ENCODE measurements at places on chromosomes 16 and 17.
A peak's percentile ranks its signal among the peaks of the same experiment; 100 is the strongest.

DNA sequence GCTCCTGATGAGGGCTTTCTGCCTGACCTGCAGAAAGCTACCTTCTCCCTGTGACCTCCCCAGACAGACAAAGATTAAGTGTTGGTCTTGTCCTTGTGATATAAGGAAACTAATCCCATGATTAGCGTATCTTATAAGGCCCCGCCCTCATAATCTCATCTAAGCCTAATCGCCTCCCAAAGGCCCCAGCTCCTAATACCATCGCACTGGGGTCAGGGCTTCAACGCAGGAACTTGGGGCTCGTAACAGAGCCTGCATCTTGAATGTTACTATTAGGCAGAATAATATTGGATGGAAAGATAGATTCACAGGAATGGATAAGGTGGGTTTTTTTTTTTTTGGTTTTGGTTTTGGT, 78.9 kb downstream of the C16orf95 start:
- no peak for DNase-seq

- no peak for DNase-seq
These were observed 7.2 kb upstream of the SETD6 start for GRCh38 chr16:58507963-58508670.

DNA sequence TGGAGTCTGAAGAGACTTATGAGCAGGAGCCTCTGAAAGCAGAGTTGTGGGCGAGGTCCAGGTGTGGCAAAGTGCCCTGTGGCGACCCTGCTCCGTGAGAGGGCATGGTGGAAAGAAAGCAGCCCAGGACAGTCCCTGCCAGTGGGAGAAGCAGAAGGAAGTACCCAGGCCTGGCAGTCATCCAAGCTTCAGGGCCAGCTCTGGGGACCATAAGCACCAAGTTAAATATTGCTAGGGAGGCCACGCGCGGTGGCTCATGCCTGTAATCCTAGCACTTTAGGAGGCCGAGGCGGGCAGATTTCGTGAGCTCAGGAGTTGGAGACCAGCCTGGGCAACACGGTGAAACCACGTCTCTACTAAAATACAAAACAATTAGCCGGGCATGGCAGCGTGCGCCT, 4.9 kb upstream of the ASGR1 start:
- DNase-seq, result no peak

- DNase-seq, result no peak
These were observed 30.9 kb upstream of the ZC3H18 start for GRCh38 chr16:88539261-88539651.

GRCh38 chr16:74563828-74564263, 43.1 kb downstream of the GLG1 start:
- peak; percentile 67 for DNase-seq

GRCh38 chr16:69531988-69532387, 33.8 kb upstream of the NFAT5 start:
- no peak for DNase-seq

- DNase-seq, result no peak
These were observed 66.9 kb downstream of the COPRS start for GRCh38 chr17:31792007-31792585.

DNA sequence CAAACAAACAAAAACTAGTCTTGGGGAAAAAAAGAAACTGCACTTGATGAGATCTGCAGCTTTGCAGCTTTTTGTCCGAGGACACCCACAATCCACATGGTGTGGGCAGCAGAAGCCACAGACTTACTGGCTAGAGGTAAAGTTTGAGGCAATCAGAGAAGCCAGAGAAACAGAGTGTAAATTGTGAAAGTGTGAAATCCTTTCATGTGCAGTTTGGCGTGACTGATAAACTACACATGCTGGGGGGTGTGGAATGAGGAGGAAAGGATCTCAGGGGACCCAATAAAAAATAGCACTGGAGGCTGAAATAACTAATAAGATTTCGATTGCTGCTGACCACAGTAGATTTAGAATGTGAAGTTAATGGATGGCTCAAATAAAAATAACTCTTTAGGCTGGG, 42.4 kb upstream of the HOXB13 start:
- no peak for DNase-seq

DNA sequence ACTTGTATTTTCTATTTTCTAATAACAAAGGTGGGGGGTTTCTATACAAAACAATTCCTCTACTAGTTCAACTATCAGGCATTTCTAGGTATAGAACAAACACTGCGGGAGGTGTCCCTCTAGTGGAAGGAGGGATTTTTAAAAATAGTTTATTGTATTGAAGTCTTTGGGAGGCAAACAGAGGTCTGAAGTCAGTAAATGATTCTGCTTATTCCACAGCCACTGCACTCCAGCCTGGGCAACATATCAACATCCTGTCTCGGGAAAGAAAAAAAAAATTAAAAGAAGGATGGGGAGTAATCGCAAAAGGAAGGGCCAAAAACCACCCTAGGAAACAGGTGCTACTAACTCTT, 648 bp upstream of the ERCC4 start:
- DNase-seq, result peak; percentile 54

- peak; percentile 73 for DNase-seq
These were observed 26.2 kb upstream of the OSGIN1 start for GRCh38 chr16:83926726-83927397.

DNA sequence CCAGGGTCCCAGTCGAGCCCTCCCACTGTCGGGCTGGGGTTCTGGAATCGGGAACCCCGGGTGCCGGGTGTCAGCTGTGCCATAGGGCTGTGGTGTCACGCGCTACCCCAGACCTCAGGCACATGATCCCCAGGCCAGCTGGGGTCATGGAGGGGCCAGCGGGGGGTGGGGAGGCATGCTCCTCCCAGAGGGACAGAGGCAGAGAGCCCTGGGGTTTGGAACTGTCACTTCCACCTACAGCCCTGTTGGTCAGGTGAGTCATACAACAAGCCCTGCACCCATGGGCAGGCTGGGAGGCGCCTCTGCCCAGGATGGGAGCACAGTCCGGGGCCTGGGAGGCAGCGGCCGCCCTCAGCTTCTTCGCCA, 63.0 kb downstream of the BAIAP2 start:
- DNase-seq, result peak; percentile 50
